ENCODE measurements at places on chromosomes 6 and 20.
A peak's percentile ranks its signal among the peaks of the same experiment; 100 is the strongest.

DNA sequence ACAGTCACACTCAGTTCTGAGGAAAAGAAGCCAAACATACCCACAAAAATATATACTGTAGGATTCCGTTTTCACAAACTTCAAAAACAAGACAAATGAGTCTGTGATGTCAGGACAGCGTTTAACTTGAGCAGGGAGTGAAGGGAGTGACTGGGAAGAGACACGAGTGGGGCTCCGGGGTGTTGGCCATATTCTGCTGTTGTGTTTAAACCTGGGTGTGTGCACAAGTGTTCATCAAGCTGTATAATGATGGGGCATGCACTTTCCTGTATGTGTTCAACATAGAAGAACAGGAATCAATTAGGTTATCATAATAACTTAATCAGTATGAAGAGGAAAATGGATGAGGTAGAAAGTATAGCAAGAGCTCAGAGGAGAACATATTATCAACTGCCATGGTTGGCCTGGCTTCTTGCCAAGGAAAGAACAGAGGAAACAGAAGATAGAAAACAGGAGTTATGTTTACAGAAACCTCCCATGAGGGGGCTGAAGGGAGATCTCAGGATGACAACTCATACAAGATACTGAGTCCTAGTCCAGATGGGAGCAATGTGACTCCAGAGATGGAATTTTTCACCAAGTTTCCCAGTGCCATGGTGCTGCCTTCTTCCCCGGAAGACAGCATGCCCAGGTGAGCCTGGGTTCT lies 15.1 kb upstream of the AFDN start:
- DNase-seq = no peak

DNA sequence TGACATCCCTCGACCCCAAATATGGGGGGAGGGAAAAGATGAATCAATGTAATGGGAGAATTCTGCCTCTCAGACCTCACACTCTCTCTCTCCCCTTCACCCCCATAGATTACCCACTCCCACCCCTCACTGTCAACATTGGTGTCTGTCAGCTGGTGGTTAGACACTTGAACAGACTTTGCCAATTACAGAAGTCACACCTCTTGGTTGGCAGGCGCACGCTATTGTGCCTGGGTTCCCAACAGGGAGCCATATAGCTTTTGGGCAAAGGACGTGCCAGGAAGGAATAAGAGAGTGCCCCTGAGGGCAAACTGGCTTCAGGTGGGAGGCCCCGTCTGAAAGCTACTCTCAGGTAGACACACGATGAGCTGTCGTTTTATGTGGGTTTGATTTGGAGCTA lies 54.1 kb upstream of the FYN start:
- no peak for DNase-seq

DNA sequence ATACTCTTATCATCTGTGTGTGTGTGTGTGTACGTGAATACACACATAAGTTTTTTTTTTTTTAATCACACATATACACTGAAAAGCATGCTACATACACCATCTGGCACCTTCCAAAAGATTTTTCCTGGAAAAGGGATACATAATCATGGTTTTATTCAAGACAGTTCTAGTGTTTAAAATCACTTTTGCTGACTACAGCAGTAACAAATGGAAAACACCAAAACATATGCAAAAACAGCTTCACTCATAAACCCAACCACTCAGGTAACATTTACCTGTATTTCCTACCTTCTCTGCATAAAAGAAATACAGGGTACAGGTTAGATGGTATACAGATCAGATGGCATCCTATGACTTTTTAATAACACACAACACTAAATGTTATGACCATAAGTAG lies 2.5 kb downstream of the SNX14 start:
- DNase-seq = no peak

DNA sequence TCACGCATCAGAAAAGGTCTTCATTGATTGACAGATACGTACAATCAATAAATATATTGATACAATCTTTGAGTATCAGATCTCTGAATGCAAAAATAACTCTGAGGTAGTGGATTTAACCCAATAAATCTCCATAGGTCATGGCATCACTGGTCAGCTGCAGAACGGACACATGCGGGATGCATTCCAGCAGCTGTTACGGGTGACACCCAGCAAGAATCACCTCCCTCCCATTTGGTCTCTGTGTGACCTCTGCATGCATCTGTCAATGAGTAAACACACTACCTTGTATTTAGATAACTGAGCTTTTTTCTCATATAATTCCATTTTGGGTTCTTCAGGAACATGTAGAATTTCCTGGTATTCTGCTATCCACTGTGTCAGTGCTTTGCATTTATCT lies 285.4 kb downstream of the SYNE1 start:
- no peak for DNase-seq

DNA sequence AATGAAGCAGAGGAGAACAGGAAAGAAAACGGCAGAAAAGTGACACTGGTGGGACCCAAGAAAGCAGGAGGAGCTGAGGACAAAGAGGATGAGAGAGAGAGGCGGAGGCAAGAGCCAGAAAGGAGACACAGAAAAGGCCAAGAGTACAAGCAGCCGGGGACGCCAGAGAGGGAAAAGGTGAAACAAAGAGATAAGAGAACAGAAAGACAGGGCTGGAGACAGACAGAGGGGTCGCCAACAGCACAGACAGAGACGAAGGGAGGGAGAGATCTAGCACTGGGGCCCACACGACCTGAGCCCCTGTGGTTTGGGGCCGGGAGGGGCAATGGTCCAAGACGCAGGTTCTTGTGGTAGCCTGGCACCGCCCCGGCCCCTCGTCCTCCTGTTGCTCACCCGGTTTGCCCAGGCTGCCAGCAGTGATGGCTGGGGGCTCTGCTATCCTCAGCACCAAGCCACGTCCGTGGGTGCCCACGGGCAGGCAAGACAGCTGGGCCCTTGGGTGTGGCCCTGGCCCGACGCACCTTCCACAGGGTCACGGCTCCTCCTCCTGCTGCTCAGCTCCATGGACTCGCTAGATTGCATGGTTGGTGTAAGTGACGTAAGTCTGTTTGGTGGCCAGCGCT lies 123.5 kb downstream of the GRM4 start:
- no peak for DNase-seq

DNA sequence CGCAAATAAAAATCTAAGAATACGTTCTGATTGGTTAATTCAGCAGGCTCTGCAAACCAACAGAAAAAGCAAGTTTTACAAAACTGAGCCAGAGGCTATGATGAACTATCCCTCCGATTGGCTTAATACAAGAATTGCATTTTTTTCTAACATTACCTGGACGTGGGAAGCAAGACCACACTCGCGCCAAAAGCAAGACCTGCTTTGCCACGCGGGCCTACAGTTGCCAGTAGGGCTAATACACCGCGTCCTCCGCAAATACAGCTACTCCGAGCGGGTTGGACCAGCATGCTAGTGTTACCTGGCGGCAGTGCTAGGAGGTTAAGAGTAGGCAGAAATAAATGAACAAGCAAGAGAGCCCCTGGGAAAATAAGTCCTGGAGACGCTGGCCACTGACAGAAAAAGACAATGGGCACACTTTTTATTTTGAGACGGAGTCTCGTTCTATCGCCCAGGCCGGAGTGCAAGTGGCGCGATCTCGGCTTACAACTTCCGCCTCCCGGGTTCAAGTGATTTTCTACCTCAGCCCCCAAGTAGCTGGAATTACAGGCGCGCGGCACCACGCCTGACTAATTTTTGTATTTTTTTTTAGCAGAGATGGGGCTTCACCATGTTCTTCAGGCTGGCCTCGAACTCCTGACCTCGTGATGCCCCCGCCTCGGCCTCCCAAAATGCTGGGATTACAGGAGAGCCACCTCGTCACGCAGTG lies 131.9 kb upstream of the BTN3A2 start:
- DNase-seq = peak; percentile 28

- DNase-seq = no peak
Observed at GRCh38 chr20:50394569-50394968, 115.6 kb upstream of the PTPN1 start.

GRCh38 chr6:36345681-36346466 lies 9.2 kb upstream of the BNIP5 start:
- no peak for DNase-seq

DNA sequence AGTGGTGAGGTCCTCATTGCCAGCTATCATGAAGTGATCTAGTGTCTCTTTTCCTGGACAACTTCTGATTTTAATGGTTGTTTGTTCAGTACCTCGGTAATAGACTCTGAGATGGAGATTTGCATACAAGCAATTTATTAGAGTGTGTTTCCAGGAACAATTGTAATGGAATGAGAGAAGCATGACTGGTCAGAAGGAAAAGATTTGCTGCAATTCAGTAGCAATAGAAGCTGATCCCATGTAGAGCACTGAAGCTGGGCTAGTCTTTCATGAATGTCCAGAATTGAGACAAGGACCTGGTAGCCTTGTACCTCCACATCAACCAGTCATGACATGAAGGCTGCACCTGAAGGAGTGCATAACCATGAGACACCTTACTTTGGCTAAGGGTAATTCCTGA lies 526.5 kb downstream of the NKAIN2 start:
- DNase-seq = no peak

DNA sequence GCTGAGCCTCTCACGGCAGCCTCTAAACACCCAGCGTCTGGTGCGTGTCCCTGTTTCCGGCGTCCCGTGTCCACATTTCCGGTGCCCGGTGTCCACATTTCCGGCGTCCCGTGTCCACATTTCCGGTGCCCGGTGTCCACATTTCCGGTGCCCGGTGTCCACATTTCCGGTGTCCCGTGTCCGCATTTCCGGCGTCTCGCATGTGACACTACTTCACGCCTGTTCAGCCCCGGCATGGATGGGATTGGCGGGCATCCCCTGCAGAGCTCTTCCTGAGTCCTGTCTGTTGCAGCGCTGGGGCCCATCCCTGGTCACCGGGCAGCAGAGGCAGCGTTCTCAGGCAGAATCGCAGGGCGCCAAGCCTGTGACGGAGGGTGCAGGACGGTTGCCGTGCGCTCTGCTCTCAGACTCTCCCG lies 3.2 kb downstream of the FRMD1 start:
- DNase-seq = no peak

GRCh38 chr20:57093766-57094165 lies 172.7 kb downstream of the BMP7 start:
- DNase-seq = no peak

GRCh38 chr6:36657942-36658544 lies 20.5 kb upstream of the CDKN1A start:
- no peak for DNase-seq

GRCh38 chr6:82362144-82362543 lies 1.5 kb upstream of the TPBG start:
- no peak for DNase-seq

- no peak for DNase-seq
Observed at GRCh38 chr6:145829102-145829501, 14.5 kb upstream of the FBXO30 start.

DNA sequence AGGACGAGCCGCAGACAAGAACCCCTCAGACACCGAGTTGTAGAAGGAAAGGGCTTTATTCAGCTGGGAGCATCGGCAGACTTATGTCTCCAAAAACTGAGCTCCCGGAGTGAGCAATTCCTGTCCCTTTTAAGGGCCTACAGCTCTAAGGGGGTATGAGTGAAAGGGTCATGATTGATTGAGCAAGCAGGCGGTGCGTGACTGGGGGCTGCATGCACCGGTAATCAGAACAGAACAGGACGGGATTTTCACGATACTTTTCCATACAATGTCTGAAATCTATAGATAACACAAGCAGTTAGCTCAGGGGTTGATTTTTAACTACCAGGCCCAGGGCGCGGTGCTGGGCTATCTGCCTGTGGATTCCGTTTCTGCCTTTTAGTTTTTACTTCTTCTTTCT lies 226.4 kb upstream of the PLCB4 start:
- DNase-seq = no peak

DNA sequence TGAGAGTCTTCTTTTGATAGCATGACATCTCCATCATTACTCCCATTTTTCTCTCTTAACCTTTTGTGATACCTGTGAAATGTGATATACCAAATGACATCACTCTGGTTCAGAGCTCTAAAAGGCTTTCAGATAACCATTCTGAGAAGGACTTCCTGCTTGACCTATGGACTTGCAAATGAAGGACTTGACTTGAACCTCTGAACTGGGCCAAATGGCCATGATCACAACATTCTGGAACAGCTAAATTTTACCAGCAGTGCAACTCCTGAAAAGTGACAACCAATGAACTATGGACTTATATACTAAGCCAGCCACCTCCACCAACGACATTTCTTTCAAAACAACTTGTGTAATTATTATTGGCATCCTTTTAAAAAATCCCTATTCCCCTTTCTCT lies 1085.8 kb upstream of the CITED2 start:
- no peak for DNase-seq

GRCh38 chr20:10665027-10665561 lies 8.7 kb downstream of the JAG1 start:
- DNase-seq = no peak

DNA sequence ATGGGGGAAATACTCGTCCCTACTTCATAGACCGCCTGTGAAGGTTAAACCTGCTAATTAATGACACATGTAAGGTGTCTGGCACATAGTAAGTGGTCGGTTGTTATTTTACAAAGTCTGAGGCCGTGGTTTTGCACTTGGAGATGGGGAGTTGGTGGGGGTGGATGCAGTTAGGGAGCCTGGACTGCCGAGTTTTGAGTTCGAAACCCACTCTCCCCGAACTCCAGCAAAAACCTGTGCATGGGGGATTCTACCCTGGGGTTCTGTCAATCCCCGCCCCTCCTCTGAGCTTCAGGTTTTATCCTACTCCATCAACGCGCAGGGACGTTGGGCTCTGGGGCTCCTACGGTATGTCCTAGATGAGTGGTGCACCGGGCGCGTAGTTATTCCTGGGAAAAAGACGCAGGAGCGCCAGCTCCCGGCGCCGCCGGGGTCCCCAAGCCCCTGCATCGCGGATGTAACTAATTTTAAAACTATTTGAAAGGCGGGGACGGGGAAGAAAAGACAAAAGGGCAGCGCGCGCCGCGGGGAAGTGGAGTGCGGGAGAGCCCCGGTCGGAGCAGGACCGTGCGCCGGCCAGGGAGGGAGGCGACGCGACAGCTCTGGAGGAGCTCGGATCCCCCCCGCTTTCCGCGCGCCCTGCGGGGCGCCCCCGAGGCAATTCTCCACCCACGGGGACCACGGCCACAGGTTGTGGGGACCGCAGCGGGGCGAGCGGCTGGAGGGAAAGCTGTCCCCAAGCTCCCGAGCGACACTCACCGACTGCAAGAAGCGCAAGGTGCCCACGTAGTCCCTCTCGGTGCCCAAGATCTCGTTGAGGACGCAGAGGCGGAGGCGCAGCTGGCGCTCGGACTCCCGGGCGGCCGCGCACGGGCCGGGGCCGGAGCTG lies 672 bp downstream of the PREX1 start:
- DNase-seq = no peak

DNA sequence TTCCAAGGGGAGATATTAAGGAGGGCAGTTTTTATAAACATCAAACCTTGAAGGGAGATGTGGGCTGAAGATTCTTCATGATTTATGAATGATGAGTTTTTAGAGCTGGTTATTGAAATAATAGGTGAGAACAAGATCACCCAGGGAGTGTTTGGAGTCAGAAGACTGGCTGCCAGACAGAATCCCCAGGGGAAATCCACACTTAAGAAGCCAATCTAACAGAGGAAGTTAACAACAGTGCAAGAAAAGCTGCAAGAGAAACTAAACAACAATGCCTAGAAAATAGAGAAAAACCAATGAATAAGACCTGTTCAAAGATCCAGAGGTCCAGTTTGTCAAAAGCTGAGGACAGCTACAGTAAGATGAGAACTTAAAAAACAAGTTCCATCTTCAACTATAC lies 167.9 kb upstream of the MAN1A1 start:
- no peak for DNase-seq

GRCh38 chr20:16027686-16028085 lies 545.6 kb downstream of the KIF16B start:
- DNase-seq = no peak

Measured in T-cell (primary cell).